NCI-H226 (cell line): ENCODE measurements at places on chromosomes 5 and 9.

- DNase-seq: no peak
These were observed 219.9 kb downstream of the FSTL4 start for GRCh38 chr5:133392448-133392847.

DNA sequence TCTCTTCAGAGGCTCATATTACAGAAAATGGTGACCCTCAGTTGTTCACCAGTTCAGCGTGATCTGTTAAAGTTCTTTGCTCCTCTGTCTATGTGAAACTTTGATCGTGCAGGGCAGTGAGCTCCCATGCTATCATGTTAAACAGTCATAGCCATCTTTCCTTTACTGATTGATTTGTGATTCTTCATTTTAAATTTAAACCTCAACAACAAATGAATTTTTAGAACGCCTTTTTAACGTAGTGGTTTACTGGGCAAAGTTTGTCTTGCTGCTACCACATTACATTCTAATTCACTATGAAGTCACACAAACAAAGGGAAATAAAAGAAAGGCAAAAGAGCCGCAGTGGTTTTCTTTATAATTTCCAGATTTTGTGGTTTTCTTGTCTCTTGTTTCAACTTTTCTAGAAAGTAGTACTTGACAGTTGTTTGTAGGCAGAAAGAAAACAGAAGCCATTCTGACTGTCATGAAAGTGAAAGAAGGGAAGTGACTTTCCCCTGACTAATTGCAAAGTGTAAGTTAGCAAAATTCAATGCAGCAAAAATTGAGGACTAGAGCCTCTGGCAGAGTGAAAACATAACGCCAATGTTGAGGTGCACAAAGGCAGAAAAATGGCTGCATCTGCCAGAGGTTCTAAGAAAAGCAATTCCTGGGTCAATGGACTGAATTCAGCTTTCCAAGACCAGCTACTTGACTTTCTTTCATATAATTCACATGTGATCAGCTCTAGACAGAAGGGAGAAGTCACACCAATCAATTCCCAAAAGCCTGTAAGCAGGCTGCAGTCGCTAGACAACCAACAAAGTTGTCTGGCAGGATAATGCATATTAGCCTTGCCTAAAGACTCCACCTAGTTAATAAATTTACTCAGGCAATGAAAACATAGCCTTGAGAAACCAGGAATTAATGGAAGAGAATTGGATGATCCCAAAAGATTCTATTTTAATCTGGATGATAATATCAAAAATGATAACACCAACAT lies 7.1 kb upstream of the IFNA6 start:
- no peak for DNase-seq

GRCh38 chr5:58077416-58077815 lies 382.5 kb downstream of the PLK2 start:
- no peak for DNase-seq

GRCh38 chr5:946720-947625 lies 54.3 kb downstream of the TRIP13 start:
- DNase-seq: no peak

DNA sequence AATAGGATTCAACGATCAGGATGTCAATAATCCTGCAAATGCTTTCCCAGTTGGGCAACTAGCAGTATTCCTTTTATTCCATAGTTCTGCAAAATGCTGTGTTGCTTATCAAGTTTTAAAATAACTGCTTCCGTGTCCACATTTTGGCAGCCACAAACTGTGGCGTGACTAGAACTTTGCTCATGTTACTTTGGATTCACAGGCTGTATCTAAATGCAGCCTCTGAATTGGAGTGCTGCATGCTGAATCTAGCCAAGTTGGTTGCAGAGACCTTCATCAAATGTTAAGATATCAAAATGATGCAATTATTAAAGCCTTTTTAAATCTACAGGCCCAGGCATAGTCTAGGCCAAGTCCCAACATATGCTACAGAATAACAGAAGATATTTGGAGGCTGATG lies 249.2 kb downstream of the NR2F1-AS1 start:
- no peak for DNase-seq

GRCh38 chr5:121158451-121158850 lies 693.2 kb upstream of the FTMT start:
- no peak for DNase-seq

DNA sequence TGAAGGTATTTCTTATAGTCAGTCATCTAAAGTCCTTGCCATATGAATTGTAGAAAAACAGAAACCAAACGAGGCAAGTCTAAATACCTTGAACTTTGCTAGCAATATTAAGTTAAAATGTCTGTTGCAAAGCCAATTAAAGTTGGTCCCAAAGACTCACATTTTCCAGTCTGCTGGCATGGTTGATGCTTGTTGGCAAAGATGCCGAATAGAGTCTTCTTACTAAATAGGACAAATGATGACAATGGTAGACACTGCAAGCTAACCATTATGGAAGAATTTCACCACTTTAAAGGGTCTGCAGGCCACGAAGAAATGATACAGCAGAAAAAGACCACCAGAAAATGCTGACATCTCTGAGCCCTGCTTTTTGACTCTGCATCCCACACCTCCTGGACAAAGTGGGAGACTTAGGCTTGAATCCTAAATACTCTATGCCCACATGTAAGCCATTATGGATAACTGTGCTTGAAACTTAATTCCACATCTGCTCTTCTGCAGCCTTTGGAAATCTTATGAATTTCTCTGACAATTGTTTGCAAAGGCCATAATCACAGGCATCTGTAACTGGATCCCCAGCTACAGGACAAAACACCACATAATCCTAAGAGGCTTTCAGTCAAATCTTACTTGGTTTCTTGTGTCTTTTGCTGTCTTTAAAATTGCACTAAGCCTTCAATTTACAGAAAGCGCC lies 61.3 kb downstream of the LHFPL2 start:
- no peak for DNase-seq

GRCh38 chr9:129069862-129070641 lies 10.9 kb upstream of the DOLPP1 start:
- no peak for DNase-seq
